ENCODE measurements at places on chromosomes 11 and 22.

DNA sequence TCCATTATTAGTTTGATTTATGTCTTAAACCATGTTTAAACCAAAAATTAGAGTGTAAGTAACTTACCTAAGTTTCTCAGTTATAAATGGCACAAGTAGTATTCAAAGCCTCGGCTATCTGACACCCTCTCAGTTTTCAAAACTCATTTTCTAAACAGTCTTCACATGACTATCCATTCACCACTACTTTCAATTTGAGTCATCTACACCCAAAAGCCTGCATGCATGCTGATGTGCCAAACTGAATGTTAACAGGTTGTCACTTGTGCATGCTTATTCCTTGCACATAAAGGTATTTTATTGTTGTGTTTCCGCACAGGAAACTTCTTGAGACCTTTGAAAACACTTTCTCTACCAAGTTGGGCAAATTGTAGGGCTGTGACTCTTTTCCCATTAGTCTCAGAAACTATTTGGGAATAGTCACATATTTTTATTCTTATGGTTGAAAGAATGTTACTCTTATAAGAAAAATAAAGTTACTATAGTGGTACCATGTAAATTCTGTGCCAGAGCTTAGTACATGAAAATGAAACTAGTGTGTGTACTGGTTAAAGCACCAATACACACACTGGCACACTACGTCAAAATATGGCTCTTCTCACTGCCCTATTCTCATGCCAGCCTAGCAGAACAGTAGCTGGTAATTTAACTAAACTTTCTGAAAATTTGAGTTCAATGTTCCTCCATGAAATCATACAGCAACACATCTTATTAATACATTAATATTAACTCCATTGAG lies 2.2 kb upstream of the OR51E2 start:
- DNase-seq, result no peak

GRCh38 chr11:22466809-22467208 lies 128.6 kb downstream of the SLC17A6 start:
- no peak for DNase-seq

DNA sequence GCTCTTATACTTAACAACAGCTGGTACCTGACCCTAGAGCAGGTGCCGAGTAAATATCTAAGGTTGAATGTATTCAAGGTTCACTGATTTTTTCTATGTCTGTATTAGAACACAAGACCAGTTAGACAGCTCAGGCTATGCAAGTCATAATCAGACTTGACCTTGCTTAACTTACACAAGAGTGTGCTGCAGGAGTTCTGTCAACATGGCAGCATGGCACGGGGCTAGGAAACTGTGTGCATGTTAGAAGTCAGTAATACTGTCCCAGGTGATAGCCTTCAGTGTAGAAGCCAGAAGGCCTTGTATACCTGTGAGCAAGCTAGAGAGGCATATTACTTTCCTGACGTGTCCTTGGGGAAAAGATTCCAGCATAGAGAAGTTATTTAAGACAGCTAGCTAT lies 253.1 kb downstream of the FAT3 start:
- no peak for DNase-seq

- no peak for DNase-seq
Observed at GRCh38 chr22:43554694-43555365, 143.0 kb downstream of the MPPED1 start.

DNA sequence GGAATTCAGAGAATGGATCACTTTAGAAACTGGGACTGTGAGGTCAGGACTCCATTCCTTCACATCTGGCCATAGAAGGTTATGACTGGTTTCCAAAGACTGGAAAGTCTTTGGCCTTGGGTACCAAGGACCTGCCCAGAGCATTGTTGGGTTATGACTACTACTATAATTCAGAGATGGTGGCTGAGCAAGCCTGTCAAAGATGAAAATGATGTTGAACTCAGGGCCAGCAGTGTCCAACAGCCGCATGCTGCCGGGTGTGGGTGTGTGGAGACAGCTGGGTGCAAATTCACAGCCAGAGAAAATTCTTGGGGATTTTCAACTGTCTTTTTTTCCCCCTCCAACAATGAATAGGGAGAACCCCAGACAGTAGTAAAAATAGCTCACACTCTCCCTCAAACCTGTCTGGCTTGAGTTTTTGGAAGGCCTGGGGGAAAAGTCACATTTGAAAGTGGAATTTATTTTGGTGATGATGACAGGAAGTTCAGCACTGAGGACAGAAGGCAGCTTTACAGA lies 166.8 kb upstream of the NCAM1 start:
- no peak for DNase-seq

All from NCI-H187 (cell line).